ENCODE measurements at places on chromosomes 7 and 10. TPM values are rescaled to one million over a fixed set of nuclear protein-coding genes. Genes with fewer than 3 reads are reported as not detected.

GRCh38 chr10:87849001-87849400, 14.3 kb downstream of the KLLN start:
- no peak for DNase-seq

DNA sequence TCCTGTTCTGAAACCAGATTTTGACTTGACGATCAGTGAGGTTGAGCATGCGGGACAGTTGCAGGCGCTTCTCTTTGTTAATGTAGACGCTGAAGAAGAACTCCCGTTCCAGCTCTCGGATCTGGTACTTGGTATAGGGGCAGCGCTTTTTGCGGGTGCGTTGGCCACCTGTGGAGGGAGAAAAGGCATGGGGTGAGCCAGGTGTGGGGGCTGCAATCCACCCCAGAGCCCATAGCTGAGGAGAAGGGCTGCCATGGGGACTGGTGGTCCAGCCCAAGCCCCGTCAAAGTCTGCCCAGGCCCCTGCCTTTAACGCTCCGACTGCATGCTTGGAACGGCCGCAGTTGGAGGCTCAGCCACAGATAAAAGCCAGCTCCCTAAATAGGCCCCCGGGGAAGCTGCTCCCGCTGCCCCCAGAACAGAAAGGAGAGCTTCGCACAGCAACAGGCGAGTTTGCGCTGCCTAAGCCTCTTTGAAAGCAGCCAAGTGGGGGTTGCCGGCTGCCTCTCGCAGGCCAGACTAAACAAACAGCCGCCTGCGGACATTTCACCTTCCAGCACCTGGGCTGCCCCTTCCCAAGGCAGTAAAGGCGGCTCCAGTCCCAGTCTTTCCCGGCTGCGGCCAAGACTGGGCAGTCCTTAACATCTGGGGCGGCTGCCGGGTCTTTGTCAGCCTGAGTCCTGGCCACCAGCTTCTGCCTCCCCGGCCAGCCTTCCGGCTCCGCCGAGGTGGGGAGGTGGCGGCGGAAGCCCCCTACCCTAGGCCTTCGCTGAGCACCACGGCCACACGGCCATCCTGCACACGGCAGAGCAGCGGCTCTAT, 2.0 kb downstream of the HOXA11 start:
- DNase-seq = peak; percentile 44

GRCh38 chr7:154937837-154938236, 65.1 kb downstream of the PAXIP1 start:
- DNase-seq = no peak

DNA sequence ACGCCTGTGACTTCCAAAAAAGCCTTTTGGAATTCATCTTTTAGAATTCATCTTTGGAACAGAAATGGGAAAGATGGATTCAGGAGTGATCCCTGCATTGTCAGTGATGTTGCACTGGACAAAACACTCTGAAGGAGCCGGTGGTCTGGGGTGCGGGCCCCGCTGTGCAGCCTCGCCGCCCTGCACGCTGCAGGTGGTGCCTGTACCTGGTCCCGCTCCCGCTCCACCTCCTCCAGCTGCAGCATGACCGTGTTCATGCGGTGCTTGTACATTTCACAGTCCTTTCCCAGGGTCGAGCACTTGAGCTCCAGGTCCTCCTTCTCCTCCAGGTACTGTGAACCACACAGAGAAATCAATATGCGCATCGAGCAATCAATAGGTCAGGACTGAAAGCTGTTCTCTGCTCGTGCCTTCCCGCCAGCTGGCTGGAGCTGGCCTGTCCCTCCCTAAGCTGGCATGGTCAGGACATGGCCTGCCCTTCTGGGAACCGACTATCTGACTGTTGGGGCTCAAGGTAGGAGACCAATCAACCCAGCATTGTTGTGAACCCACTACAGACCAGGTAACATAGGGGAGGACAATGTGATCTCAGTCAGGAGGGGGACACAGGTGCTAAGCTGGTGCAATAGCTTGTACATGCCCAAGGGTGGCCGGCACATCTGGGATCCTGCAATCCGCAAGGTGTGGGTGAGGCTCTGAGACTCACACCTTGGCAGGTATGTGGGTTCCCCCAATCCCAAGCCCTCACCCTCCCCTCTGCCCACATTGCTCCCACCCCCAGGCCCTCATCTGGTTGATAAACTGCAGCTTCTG, 93.8 kb upstream of the GNA12 start:
- peak; percentile 41 for DNase-seq

- DNase-seq = no peak
Observed at GRCh38 chr10:132451506-132452215, 54.7 kb downstream of the PWWP2B start.

GRCh38 chr7:85469446-85470010, 282.7 kb upstream of the SEMA3D start:
- no peak for DNase-seq

GRCh38 chr7:95240921-95241320, 83.4 kb downstream of the PON1 start:
- no peak for DNase-seq

GRCh38 chr10:114033566-114033965, 10.1 kb upstream of the ADRB1 start:
- DNase-seq = no peak

DNA sequence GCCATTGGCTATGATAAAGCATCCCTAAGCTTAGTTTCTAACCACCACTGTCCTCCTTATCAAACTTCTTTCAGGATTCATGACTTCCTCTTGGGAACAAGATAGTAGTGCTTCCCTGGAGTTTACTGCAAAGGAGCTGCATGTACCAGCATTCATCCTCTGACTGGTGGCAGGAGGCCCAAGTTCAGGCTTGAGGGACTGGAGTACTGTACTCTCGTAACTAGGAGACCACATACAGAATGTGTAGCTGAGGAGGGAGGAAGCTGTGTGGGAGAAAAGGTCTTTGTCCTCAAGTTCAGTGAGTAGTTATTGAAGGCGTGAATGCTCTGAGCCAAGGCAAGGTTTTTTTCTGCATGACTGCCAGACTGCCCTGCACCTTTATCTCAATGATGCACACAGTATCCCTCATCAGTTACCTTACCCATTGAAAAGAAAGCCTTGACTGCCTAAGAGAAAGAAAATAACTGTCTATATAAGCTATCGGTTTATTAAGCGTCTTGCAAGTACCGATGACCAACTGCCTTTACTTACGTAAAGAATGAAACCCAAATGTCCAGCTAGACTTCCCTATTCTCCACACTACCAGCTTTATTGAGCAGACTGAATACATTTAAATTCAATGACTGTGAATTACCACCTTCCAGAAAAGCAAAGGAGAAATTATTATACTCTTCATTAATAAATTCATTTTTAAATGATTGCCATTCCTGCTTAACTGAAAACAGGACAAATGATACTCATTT, 12.8 kb downstream of the SCRN1 start:
- DNase-seq = no peak

MMD2 gene
- not detected for total RNA-seq

ADIRF gene
- not detected for total RNA-seq

EPDR1 gene
- total RNA-seq = 0.66 TPM
